ENCODE measurements at places on chromosomes 1 and 21.

DNA sequence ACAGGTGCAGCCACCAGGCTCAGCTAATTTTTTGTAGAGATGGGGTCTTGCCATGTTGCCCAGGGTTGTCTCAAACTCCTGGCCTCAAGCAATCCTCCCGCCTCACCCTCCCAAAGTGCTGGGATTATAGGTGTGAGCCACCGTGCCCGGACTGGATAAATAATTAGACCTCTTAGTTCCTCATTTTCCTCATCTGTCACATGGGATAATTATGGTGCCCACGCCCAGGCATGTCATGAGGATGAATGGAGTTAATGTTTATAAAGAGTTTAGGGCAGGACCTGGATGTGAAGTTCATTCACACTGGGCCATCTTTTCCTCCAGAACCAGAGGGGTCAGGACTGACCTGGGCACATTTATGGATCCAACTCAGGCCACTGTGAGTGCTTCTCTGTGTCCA, 23.7 kb downstream of the PADI3 start:
- DNase-seq, result no peak

- peak; percentile 18 for DNase-seq
Measured at GRCh38 chr1:55284856-55285255, 69.7 kb upstream of the USP24 start.

DNA sequence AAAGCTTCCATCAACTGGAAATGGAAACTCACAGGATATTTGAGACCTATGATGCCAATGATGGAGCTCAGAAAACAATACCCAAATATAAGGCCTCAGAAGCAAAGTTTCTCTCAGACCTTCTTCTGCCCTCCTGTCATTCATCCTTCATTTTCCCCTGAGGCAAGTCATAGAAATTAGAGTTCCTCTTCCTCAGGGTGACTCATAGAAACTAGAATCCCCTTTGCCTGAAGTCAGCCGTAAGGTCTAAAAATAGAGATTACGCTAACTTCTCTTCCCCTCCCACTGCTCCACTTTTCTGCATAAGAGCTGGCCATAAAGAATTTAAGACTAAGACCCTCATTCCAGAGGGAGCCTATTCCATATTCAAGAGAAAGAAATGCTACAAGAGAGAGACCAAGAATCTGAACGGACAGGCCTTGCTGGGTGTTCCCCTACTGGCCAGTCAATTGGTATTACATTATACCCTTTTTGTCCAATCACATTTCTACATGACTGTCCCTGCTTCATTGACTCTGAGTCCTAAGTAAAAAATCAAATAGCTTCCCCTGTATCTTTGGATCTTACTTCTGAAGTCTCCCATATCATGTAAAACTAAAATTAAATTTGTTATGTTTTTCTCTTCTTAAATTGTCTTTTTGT, 994.9 kb downstream of the ADGRL2 start:
- no peak for DNase-seq

GRCh38 chr1:109902204-109902985, 8.3 kb upstream of the CSF1 start:
- no peak for DNase-seq

DNA sequence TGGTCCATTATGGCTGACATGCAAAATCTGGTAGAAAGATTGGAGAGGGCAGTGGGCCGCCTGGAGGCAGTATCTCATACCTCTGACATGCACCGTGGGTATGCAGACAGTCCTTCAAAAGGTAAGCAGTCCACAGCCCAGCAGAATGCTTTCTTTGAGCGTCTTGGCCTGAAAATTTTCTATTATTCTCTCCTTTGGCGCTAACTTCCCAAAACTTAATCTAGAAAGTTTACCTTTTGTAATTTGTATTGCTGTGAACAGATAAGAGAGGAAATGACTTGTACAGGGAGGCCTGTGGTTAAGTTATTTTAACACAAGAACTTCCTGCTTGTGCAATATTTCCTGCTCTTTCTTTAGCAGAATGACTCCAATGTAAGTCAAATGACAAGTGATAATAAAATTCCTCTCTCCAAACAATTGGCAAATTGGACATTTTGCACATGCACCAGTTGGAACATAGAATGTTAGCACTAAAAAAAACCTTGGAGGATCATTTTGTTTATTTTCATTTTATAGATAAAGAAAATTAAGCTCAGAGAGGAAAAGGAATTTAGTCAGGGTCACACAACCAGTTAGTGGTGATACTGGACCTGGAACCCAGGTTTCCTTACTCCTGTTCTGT, 18.9 kb downstream of the CAP1 start:
- peak; percentile 48 for DNase-seq

GRCh38 chr1:206488466-206488865, 18.2 kb downstream of the IKBKE start:
- no peak for DNase-seq

- DNase-seq, result peak; percentile 42
Measured at GRCh38 chr1:170929835-170930554, 5.3 kb upstream of the MROH9 start.

All from CD4-positive, alpha-beta T cell treated with Interleukin-21 for 1 hour (primary cell).